ENCODE measurements at places on chromosomes 7 and 10.

DNA sequence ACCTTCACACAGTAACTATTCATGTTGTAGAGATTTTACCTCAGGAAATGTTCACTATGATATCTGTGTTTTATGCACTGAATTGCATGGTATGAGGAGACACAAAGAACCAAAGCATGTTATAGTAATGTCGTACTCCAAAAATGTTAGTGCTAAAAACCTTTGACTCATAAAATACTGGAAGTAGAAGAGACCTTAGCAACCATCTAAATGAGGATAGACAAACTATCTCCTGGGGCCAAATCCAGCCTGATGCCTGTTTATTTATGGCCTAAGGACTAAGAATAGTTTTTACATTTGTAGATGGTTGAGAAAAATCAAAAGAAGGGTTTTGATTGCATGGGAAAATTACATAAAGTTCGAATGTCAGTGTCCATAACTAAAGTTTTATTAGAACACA, 535.1 kb downstream of the INHBA start:
- DNase-seq = no peak

- DNase-seq = peak; percentile 57
These were observed 26.4 kb upstream of the IL6 start for GRCh38 chr7:22700559-22701002.

DNA sequence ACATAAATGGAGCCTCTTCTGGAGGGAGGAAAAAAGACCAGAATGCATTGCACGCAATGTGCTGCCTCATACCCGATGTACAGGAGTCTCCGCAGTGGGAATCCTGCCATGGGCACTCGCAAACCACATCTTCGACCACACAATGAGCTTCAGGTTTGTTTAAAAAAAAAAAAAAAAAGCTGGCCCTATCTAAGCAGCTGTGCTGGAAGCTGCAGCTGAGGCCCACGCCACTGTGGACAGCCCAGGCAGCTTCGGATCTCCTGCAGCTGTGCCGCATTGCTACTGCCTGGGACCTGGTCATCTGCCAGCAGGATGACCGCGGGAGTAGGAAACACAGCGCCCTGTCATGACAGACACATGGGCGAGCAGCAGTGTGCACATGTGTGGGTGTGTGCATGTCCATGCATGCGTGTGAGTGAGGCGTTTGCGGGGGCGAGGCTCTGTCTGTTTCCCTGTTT, 26.0 kb downstream of the EN2 start:
- DNase-seq = no peak

- DNase-seq = no peak
These were observed 241.0 kb downstream of the FRMD4A start for GRCh38 chr10:14089556-14090292.

GRCh38 chr10:124342821-124343170, 75.9 kb downstream of the OAT start:
- no peak for DNase-seq

GRCh38 chr7:74625446-74625845, 32.1 kb upstream of the GTF2I start:
- peak; percentile 71 for DNase-seq

DNA sequence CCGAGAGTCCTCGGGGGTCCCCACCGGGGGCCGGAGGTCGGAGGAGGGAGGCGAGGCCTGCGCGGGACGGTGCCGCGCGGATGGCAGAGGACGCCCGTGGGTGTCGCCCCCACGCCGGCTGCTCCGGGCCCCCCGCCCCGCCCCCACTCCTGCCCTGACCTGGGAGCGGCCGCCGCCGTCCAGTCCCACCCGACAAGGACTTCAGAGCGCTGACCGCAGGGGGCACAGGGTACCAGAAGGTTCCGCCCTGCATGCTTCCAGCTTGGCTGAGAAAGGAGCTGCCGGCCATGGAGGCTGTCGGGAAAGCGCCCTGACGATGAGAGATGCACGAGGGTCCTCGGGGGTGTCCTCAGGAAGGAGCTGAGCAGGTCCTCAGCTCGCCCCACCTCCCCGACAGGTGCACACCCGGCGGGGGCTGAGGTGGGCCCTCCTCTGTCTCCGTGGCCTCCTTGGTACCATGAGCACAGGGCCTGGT, 57.0 kb upstream of the DNAJB6 start:
- no peak for DNase-seq

DNA sequence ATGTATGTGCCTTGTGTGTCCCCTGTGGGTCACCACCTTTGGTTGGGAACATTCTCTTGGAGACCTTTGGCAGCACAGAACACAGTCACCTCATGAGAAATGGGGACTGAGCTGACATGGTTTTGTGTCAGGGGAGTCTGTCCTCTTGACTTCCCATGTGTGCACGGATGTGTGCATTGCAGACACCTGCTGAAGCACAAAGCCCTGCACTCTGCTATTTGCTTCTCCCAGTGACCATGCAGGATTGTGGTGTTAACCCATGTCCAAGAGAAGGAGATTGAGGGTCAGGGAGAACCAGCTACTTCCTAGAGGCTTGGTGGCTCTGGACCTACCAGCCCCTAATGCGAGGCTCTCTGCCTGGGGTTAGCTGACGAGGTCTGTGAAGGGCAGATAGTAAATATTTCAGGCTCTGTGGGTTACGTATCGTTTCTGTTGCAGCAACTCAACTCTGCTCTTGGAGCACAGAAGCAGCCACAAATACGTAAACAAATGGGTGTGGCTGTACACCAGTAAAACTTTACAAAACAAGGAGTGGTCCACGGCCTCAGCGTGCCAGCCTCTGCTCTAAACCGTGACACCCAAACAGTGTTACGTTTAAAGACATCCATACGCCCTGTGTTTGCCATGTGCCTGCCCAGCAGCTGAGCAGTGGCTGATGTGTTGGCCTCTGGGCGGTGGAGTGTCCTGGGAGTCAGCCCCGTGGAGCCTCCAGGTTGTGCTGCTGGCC, 51.7 kb downstream of the ADCY1 start:
- DNase-seq = no peak

DNA sequence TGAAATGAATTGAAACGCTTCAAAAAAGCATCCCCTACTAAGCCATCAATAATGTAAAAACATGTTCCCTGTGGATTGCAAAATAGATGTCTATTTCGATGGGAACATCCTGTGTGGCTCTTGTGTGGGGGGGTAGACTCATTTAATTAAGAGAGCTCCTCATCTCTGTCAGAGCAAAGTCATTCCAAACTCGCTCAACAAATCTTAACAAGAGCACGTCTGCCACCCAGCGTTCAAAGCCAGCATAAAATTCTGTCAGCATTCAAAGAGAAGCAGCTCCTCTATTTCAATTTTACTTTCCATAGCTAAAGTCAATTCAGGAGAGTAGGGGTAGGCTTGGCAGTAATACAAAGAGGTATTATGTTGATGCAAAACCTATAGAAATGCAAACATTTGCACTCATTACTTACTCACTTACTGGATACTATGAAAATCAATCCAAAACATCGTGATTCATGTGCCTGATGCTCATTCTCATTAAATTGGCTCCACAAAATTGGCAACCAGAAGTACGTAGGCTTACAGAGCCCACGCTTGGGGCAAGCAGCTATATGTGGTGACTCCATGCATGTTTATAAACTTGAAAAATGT, 114.9 kb downstream of the IPMK start:
- peak; percentile 69 for DNase-seq

DNA sequence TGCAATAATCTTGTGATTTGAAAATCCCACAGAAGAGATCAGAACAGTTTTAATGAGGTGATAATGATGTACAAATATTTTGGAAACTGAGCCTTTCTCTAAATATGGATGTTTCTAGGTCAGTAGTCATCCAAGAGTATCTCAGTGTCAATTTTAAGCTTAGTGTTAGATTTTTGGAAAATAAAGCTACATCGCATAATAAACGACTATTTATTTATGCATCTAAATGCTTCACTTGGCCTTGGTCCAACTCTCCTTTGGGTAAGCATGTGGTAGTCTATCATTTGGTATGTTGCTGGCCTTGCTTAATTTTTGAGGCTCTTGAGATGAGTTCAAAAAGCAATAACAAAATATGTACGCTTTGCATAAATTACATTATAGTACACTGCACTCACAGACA, 5.4 kb upstream of the PPP1R9A start:
- no peak for DNase-seq

DNA sequence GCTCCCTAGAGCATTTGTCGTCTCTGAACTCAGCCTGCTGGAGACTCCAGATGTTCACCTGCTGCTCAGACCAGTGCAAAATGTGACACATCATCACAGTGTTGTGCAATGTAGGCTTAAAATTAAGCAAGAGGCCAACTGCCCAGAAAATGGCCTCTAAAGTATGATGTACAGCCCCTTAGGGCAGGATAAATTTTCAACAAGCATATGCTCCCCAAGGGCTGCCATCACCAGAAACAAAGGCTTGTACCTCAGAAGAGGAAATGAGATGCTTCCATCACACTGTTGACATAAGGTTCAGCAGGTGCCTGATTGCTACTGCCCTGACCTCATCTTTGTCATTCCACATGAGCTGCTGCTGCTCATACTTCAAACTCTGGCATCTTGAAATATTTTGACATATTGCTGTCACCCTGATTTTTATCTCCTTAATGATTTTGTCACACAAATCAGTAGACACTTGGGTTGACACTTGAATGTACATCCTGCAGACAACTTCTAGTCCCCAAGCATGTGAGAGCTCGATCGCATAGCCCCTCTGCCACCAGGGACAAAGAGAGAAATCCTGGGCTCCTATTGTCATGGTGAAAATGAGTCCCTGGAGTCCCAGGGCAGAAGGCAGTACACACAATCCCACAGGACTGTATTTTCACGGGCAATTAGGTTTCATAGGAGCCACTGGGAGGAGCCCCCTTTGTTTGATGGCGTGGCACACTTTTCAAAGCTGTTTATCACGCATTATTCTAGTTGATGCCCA, 219.7 kb upstream of the STK17A start:
- DNase-seq = peak; percentile 26

DNA sequence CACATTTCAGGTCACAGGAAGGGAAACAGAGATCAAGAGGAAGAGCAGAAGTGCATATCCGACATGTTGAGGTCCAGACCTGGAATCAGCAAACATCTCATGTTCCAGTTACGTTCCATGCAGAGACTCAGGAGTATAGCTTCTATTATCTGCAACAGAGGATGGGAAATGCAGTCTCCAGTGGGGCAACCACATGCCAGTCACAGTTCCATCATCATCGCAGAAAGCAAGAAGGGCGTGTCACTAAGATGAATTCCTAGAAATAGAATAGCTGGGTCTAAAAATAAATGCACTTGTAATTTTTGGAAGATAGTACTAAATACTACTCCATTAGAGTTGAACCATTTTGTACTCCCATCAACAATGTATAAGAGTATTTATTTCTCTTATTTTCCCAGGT, 133.2 kb upstream of the MDFIC start:
- no peak for DNase-seq

DNA sequence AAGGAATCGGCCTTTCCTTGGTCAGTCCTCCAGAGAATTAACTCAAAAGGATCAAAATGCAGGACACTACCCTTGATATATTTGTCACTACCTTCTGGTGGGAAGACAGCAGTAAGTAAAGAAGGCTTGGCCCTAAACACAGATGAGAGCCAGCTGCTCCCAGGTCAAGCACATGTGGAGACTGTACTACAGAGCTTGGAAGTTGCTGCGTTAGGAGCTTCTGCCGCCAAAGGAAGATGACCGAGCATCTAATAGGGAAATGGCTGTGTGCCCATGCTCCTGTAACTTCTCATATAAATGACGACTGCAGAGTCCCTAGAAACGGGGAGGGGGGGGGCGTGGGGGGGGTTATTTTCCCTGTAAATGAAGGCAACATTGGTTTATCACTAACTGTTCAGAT, 59.0 kb downstream of the PODXL start:
- no peak for DNase-seq

GRCh38 chr10:70354556-70354955, 27.9 kb downstream of the LRRC20 start:
- no peak for DNase-seq

DNA sequence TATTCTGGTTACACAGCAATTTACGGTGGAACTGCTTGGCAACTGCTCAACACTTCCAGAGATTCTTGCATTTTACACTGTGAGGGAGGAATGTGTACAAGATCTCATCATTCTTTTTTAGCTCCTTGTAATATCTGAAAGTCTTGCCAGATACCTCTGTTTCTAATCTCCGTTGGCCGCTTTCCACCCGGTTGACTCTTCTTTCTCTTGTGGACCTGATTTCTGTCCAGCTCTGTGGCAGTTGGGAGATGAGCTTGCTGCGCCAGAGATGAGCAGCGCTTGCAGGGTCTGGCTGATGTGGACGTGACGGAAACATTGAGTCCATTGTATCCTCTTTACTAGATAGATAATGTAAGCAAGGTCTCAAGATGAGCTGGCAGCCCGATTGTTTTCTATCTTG, 27.6 kb downstream of the SPAG6 start:
- peak; percentile 0 for DNase-seq

DNA sequence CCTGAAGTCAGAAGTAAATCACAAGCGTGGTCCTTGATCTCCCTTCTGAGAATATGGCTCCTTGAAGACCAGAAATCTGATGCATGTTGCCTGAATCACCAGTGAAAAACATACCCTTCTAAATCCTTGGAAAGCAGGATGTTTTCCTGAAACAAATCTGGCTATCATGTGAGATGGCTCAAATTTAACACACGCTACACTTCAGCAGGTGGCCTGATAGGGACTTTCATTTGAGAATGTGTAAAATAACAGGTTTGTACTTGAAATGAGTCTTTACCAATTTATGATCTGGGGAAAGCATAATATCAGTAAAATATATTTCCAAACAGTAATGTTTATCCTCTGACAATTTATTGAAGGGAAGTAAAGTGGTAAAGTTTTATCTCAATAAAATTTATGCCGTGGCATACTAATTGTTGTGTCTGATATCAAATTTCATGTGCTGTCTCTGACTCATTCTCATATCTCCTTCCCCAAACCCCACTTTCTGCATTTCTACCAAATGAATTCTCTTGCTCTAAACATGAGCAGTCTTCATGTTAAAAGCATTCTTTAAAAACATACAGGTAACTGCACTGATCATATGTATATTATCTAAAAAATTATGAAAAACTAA, 17.4 kb downstream of the CYP3A4 start:
- peak; percentile 9 for DNase-seq

DNA sequence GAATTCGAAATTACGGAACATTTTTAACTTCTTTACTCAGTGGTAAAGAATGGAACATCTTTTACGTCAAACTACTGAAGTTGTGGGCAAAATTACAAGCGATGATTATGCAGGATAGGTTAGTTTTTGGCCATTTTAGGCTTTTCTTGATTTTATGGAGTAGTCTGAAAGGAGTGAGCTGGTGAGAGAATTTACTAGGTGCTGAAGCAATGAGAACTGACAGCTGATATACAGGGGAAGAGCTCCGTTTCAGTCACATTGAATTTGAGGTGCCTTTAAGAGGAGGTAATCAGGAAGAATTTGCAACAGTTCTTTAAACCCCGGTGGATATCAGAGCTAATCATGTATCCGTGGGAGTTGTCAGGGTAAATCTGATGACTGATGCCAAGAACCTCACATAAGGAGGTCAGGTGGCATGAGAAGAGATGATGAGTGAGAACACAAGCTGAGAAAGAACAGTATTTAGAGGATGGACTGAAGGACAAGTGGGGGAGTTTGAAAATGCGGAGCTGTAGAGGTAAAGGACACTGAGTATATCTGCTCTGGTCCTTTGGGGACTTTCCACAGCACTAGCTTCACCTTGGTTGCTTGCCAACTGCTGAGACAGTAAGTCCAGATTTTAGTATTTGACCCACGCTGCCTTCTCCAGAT, 104.3 kb downstream of the AHR start:
- DNase-seq = peak; percentile 51

All from iris pigment epithelial cell (primary cell).